ENCODE measurements at places on chromosomes 13 and 19. TPM values are rescaled to one million over a fixed set of nuclear protein-coding genes. Genes with fewer than 3 reads are reported as not detected.

DNA sequence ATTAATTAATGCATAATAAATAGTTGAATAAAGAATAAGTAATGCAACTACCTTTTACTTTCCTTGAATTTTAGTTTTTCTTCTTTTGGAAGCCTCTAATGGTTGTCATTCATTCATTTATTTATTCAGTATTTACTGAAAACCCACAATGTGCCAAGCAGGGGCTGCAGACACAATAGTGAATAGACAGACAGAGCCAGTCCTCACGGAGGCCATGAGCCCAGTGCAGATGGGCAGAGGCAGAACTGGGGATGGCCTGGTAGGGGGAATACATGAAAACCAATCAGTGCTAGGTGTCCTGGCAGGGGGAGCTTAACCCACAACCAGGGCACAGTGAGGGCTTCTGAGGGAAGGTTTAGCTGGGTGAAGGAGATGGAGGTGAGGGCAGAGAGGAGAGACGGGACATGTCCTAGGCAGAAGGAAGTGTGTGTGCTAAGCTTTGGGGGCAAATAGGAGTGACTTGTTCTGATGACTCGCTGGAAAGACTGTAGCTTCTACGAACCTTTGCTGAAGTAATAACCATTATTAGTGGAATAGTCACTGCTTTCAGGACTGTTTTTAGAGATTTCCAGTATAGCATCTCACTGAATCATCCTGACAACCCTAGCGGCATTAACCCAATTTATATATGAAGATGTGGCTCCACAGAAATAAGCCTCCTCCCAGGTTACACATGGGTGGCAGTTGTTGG is 55.9 kb downstream of the ERCC5 start:
- DNase-seq = no peak

S1PR2 gene
- 18.4 TPM for total RNA-seq

DNA sequence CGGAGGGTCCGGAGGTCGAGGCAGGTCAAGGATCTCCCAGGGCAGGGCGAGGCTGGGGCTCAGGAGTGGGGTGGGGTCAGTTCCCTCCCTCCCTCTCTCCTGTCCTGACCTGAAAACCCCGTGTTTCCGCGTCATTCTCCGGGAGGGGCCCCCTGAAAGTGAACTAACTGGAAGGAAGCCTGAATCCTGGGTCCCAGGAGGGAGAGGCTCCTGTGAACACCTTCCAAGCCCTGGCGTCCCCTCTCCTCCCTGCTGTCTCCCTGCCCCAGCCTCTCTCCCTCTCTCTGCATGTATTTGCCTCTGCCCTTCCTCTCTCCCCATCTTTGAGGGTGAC is 741 bp upstream of the CADM4 start:
- no peak for DNase-seq

DKKL1 gene
- total RNA-seq = 0.64 TPM

ZNF90 gene
- 4.9 TPM for total RNA-seq

- DNase-seq = no peak
Measured at GRCh38 chr13:80664950-80665349, 324.0 kb upstream of the SPRY2 start.

TGDS gene
- 12.5 TPM for total RNA-seq

ZNF837 gene
- 1.3 TPM for total RNA-seq

ZNF135 gene
- total RNA-seq = 14.4 TPM

DNA sequence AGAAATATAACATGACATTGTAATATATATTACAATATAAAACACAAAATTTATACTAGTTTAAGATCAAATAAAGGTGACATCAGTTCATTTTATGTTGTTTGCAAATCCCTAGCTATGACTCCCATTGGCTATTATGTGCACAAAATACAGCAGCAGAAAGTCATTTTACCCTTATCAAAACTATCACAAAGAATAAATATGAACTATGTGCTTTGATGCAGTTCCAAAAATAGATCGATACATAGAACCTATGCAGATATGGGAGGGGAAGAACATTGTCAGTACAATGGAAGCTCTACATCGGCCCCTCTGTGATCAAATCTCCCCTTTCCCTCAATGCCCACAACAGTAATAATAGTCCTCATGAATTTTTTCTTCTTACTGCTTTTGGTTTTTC is 1038.1 kb upstream of the PCDH20 start:
- DNase-seq = no peak

- no peak for DNase-seq
Measured at GRCh38 chr13:50334944-50335343, 319.7 kb downstream of the KCNRG start.

DNA sequence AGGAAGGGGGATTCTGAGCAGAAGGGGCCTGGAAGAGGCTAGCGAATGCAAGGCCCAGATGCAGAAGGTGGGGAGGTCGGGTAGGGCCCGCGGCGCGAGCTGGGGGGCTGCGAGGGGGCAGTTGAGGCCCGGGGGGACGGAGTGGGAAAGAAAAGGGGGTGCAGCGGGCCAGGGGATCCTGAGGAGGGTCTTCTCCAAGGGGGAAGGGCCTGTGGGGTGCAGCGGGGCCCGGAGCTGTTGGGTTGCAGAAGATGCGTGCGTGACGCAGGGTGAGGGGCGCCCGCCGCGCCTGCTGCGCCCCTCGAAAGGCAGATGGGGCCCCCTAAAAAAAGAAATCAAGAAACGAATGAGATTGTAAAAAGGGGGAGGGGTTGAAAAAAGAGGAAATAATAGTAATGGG is 313 bp downstream of the ZNF541 start:
- no peak for DNase-seq

DNA sequence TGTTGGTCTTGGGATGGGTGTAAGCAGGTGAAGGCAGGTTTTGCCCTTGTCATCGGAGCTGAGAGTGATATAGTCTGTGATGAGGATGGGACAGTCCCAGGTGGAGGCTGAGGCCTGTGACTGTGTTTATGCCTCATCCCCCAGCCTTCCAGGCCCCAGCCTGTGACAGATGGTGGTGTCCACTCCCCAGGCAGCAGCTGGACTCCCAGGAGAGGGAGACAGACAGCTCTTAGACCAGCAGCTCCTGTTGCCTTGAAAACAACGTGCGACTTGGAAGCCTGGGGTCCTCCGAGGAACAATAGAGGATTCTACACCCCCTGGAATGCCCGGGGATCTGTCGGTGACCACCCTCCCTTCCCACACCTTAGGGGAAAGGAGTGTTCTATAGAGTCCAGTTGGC is 63.8 kb downstream of the CHST8 start:
- peak; percentile 6 for DNase-seq

DNA sequence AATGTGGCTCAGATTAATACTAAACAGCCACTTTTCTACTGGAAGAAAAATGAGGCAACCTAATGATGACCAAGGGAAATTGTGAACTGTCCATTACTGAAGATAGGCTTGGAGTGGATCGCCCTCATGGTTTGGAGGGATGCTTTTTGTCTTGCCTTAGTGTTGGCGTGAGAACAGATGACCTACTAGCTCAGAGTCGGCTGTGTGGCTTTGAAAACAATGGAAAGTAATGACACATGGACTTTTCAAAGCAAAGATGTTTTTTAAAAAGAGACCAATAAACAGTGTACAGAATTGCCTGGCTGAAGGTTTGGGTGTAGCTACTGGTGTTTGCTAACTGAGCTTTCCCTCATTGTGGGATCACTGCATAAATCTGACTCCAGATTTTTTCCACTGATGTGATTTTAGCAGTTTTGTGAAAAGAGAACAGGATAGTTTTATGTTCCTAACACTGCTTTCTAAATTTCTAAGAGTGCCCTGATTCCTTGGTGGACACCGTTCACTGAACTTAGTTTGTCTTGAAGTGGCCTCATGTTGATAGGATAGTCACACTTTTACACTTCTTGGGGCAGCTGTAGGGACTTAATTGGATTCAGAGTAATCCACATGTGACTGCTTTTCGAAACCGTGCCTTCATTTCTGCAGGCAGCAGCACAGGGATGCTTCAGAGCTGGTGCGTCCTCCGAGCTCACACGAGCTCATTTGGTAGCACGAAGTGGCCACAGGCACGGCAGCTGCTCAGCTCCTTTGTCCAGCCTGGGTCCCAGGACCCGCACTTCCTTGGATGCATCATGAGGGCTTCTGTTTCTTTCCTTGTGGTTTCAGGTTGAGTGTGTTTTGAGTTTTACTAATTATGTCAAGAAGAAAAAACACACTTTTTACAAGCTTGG is 4.3 kb downstream of the CEBPG start:
- DNase-seq = no peak

- no peak for DNase-seq
Measured at GRCh38 chr19:41156207-41156606, 36.8 kb upstream of the CYP2S1 start.

DNA sequence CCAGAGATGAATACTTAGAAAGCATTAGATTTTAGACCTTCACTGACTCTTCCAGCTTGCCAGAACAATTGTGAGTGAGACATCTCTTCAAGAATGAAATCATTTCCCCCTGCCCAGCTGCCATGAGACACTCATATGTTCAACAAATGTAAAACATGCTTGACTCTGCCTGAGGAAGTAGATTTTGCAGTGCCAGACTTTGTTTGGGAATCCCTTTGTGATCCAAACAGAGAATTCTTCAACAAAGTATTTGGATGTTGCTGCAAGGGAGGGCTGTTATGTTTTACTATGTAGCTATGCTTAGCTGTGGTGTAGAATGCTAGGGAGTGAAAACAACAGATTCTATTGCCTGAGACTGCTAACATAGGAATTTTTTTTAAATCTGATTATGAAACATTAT is 416.4 kb downstream of the DCT start:
- no peak for DNase-seq

DNA sequence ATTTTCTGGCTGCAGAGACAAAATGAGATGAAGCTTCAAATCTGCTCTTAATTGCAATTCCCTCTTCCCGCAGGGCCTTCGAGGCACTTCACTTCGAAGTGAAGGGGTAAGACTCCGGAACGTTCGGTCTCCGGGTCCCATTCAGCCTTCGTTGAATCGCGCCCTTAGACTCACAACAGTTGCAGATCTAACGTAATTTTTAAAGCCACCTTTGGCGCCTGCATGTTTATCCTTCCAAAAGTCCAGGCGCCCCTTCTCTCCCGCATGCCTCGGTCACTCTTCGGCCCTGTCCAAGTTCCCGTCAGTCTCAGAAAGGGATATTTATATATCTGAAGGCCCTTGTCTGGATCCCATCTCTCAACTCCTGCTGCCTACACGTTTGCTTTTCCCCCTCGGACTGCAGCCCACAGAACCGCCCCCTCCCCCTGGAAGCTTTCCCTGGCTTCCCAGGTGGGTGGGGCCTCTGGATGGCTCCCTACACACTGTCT is 915 bp upstream of the KCTD12 start:
- DNase-seq = no peak

GRCh38 chr13:39955560-39955959 is 300.1 kb downstream of the COG6 start:
- DNase-seq = no peak

DNA sequence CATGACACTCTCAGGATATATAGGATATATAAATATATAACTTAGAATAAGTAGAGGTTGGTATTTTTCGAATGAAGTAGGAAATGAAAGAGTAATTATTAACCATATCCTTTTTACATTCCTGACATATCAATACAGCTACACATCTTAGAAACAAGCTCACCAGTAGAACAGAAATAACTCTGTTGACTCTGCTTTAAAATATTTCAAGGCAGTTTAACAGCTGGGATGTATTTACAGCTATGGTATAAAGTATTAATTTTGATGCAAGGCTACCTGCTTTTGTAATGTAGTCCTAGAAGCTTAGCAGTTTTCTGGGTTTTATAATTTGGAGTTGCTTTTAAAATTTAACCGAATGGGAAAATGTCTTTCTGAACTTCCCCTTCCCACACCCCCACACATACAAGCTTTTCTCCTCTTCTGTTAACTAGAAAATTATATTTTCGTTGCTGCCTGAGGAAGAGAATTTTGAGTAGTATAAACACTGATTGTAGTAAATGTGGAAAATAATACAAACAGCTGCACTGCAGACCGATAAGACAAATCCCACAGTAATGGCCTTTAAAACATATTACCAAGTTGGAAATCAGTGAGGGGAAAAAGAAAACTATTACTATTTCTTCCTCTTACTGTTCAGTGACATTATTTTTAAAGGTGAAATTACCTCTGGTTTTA is 147.7 kb downstream of the GGACT start:
- no peak for DNase-seq

DNA sequence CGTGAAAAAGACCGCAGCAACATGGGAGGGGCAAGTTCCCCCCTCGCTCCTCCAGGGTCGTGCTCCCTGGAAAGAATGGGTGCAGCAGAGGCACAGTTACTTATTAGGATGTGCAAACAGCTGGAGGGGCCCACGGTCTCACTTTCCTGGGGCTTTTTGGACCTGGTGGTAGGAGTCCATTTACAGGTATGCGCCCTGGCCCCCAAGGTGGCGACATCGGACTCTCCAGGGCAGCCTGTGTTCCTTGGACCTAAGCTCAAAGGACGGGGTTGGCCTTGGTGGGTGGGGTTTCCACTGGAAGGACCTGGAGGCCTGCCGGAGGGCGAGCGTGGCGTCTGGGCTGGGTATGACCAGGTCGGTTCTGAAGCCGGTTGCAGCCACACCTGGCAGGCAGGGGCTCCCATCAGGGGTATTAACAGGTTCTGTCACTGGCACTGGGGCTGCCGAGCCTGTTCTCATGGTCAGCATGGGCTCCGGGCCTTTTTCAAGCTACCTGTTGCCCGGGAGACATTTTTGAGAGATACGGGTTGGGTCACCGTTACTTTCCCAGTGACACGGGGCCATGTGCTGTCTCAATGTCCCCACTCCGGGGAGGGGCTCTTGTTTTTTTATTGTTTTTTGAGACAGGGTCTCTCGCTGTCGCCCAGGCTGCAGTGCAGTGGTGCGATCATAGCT is 5.9 kb downstream of the ZFR2 start:
- no peak for DNase-seq

ICAM4 gene
- 1.1 TPM for total RNA-seq
